BE2C (cell line): ENCODE measurements at places on chromosomes 1 and 21.

DNA sequence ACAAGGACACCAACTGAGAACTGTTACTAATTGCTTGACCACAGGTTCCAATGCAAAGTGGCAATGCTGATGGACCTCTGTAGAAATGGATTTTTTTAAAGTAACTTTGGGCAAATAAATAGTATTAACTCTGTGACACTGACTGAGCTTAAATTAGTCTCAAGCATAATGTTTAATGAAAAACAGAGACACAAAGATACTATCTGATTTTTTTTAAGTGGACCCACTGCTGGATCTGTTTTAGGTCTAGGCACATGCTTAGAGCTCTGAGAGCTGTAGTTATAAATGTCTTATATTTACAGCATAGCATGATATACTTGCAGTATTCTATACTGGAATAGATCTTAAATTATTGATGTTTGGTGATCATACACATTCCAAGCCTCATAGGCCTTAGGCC lies 481.6 kb upstream of the LRRC7 start:
- DNase-seq, result no peak

DNA sequence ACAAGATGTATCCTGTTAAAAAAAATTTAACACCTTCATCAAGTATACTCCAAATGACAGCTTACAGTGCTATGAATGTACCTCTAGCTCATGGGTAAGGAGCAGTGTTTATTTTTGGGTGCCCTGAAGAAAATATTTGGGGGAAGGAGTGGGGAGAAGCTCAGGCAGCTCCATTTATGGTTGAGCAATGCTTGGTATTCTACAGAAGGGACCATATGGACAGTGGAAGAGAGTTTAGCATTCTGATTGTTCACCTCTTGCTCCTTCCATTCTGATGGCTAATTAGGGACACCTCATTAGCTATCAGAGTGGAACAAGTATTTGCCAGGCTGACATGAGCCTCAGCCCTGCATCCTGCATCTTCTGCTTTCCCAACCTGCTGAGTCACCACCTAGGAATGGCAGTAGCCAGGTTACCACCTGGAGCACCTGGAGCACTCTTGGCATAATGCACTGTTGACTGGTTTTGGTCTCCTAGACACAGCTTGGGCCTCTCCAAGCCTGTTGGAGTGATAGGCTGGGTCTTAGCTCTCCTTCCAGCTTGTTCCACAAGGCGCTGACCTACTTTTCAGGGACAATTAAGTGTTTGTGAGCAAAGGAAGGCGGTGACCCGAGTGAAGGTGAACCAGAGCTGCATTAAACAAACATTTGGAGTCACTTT lies 62.0 kb upstream of the MACF1 start:
- no peak for DNase-seq

DNA sequence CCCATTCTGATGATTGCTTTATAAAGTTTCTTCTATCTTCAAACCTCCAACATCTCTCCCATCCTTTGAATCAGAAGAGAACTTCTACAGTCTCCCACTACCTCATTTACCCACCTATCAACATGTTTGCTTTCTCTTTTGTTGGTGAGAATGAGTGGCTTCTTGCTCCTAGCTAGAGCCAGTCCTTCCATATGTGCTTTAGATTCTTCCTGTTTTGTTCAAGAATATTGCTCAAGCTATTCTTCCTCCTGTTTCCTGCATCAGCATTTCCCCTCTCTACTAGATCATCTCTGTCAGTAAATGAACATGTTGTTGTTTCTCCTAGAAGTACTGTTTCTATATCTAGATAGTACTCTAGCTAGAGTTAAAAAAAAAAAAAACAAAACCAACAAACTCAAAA lies 6.3 kb downstream of the ATF6 start:
- no peak for DNase-seq

DNA sequence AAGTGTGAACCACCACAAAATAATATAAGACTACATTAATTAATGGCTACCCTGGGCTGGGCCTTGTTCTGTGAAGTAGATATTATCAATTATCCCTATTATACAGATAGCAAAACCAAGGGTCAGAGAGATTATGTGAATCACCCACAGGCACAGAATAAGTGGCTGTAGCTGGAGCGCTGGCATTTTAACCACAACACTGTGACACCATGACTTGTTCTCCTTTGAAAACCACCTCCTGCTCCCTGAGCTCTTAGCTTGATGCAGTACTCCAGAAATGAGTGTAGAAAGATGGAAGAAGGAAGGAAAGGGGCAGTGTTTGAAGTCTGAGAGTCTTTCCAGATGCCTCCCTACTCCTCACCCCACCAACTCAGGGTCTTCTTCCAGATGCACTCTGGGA lies 29.5 kb upstream of the JUN start:
- no peak for DNase-seq

DNA sequence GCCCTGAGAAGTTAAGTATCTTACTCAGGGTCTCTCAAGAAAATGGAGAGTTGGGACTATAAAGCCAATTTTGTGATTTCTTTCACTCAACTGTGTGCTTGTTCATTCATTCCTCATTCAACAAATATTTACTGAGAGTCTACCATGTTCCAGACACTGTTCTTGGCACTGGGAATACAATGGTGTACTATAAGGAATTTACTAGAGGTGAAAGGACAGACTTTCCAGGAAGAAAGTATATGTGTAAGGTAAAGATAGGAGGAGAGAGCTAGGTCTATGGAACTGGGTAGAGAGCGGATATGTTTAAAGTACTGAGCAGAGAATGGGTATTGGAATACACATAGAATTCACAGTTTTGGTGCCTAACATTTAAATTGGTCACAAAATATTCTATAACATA lies 42.3 kb downstream of the ZNHIT6 start:
- DNase-seq, result no peak

- no peak for DNase-seq
Measured at GRCh38 chr1:216562383-216562782, 139.1 kb upstream of the USH2A start.

- no peak for DNase-seq
Measured at GRCh38 chr1:177384461-177384860, 213.7 kb downstream of the BRINP2 start.

GRCh38 chr1:52899445-52899894 lies 22.1 kb downstream of the ECHDC2 start:
- no peak for DNase-seq

DNA sequence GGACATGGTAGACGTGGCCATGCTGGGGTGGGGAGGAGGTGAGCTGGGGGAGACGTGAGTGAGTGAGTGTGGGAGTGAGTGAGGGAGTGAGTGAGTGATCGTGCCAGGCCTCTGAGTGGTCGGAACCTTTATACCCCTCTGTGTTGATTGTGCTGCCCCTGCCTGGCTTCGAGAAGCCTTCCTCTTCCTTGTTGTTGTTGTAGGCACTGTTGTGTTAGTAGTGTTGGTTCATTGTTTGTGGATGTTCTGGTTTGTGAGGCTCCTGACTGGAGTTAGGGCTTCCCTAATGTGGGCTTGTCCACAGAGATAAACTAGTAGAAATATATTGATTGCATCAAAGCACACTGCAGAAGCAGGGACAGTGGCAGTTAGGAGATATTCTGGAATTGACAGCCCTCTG lies at the start of gene KRTAP10-3:
Gene KRTAP10-3 (minus strand): TSS at position 101 of the 400 bp plus-strand sequence. CDS start 80 bp downstream, at position 21.
- no peak for DNase-seq
